Activated CD8-positive, alpha-beta T cell treated with anti-CD3 and anti-CD28 coated beads for 36 hours (primary cell): ENCODE measurements at places on chromosomes 7 and 10. TPM values are rescaled to one million over a fixed set of nuclear protein-coding genes. Genes with fewer than 3 reads are reported as not detected.

SGCE gene
- total RNA-seq, result 0.56 TPM

DNA sequence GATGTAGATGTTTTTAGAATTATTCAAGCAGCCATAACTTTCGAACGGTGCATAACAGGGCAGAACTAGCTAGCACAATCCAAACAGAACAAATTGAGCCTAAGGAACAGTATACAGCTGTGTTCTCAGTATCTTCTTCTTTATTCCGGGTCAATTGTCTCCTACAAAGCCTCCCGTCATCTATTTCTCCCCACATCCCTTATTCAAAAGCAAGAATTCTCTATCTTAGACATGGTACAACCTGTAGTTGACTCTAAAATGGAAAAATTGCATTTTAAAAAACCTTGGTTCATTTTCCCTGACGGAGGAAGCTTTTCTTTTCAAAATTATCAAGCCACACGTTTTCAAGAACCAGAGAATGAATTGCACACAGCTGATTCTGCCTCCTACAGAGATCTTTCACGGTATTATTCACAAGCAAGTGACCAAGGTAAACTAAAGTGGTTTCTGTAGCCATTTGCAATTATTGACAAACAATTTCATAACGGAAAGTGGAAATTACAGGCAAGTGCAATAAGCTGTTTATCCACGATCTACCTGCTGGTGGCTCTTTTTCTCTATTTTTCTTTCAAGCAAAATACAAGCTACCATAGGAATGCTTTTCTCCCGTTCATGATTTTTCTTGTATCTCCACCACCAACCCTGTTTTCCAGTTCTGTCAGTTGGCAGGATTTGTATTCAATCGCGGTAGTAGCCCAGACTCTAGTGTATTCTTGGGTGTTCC is 2.3 kb downstream of the GRM8 start:
- DNase-seq, result no peak

GRCh38 chr7:116211006-116211912 is 920 bp downstream of the TES start:
- peak; percentile 81 for DNase-seq

GRCh38 chr10:91242940-91243339 is 22.5 kb downstream of the PCGF5 start:
- peak; percentile 11 for DNase-seq

GRCh38 chr10:5894873-5895272 is 4.8 kb downstream of the FBH1 start:
- DNase-seq, result no peak

GRCh38 chr7:28474282-28474638 is 61.9 kb downstream of the CREB5 start:
- DNase-seq, result no peak

GRCh38 chr10:76738991-76739390 is 898.6 kb downstream of the KCNMA1 start:
- DNase-seq, result no peak

DNA sequence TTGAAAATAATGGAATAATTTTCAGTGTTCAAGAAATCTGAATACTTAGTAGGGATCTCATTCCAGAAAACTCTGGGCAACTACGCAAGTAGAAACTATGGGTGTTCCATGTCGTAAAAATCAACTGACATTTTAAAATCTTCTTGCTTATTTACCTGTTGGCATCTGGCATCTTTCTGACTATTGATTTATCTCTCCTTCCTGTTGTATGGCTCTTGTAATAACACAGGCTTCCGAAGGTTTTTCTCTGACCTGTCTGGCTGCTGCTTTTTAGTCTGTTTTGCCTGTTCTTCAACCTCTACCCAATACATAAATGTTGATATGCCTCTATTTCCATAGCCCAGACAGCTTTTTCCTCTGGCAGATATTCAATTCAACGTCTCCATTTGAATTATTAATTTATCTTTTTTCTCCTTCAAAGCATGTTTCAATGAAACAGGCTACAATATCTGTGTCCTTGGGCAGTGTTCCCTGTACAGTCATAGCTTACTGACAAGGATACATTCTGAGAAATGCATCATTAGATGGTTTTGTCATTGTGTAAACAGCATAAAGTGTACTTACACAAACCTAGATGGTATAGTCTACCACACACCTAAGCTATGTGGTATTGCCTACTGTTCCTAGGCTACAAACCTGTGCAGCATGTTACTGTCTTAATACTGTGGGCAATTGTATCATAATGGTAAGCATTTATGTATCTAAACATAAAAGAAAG is 105.9 kb upstream of the ETV1 start:
- DNase-seq, result no peak

DNA sequence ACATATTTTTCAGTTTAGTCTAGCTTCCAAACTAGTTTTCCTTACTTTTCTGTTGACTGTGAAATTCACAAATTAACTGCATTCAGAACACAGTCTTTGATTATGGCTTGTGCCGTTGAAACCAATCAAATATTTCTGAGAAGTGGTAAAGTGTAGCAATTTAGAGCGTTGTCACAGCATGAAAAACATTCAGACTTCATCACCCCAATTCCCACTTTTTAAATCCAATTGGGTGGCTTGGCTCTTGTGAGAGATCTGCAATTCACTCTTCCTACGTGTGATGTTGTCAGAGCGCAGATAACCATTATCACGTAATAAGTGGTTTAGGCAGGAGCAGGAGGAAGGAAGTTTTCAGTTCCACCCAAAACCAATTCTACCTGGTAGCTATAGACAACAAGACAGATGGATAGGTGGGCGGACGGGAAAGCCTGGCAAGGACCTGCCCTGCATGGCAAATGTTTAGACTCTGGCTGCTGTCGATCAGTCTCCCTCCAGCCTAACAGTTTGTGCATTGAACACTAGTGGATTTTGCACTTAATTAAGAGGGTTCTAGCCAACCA is 8.9 kb downstream of the COBL start:
- DNase-seq, result no peak
